ENCODE measurements at places on chromosomes 3 and 15.

GRCh38 chr3:77935418-77935817 lies 895.5 kb downstream of the ROBO2 start:
- no peak for DNase-seq

- no peak for DNase-seq
Observed at GRCh38 chr3:152155246-152156020, 113.3 kb upstream of the MBNL1 start.

DNA sequence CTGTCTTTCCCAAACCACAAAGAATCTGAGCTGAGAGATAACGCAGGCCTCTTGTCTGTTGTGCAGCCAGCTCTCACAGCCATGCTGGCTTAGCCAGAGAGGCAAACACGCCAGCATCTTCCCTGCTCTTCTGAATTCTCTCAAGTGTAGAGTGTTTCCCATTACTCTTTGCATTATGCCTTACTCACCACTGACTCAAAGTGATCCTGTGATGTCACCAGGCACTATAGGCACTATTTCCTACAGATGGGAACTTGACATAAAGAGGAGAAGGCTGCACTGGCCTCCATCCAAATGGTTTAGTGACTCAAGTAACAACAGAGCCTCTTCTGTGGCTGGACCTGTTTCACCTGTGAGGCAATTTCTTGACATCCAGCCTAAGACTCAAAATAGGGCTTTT lies 44.4 kb downstream of the PDZRN3 start:
- no peak for DNase-seq

DNA sequence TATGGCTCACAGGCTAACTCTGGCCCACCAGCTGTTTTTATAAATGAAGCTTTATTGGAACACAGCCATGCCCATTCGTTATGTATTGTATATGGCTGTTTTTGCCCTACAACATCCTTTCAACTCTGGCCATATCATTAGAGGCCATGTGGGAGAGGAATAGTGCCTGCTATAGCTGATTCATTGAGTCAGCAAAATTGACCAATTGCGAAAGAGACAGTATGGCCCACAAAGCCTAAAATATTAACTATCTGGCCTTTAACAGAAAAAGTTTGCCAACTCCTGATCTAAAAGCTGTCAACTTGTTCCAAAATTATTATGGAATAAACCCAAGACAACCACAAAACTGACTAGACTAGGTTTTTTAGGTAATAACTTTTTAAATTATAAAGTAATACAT lies 1.4 kb downstream of the NR1I2 start:
- DNase-seq, result no peak

GRCh38 chr3:70431911-70432310 lies 119.5 kb upstream of the MDFIC2 start:
- DNase-seq, result no peak

DNA sequence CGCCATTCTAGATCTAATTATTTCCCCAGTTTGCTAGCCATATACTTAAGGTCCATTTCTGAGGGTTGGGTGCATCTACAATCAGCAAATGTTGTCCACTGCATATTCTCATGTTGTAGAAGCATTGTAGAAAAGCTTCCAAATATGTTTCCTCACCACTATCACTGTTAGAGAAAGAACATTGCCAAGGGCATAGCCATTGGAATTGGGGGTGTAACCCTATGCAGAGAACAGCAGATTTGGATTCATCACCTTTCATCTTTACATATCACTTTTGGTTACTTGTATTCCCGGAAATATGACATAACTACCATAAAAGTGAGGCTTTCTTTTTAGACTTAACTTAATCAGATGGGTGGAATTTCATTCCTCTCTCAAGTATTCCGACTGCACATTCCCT lies 203.6 kb downstream of the LSAMP start:
- no peak for DNase-seq

- DNase-seq, result no peak
Observed at GRCh38 chr15:98083203-98083910, 122.9 kb downstream of the ARRDC4 start.

DNA sequence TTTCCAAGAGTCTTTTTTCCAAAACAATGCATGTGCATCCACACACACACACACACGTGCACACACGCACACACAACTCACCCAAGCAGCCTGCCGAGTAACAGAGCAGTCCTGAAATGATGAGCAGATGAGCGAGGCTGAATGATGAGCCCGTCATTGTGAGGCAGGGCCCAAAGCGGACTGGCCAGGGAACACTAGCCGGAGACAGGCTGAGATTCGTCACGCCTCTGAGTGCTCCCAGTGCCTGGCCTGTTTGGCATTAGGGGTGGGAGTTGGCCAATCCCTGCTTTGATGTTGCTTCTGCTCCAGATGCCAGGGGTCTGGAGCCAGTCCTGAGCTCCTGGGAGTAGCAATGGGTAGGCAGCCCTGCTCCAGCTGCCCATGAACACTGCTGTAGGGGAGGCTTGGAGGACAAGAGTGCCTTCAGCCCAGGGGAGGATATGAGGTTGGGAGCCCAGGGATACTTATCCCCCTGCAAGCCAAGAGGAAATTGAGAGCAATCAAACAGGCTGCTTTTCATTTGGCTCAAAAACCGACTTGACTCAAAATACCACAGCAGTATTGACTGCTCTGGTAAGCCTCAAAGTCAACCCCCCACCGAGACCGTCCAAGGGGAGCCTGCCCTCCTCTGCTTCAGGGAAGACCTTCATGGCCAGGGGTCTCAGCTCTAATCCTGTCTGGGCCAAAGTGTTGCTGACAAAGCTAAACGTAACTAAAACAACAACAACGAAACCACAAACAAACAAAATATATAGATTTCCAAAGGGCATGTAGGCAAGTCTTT lies 22.9 kb downstream of the COLQ start:
- DNase-seq, result no peak

Data from thoracic aorta (tissue), 2 donors.